ENCODE measurements at places on chromosomes 7 and 10.

DNA sequence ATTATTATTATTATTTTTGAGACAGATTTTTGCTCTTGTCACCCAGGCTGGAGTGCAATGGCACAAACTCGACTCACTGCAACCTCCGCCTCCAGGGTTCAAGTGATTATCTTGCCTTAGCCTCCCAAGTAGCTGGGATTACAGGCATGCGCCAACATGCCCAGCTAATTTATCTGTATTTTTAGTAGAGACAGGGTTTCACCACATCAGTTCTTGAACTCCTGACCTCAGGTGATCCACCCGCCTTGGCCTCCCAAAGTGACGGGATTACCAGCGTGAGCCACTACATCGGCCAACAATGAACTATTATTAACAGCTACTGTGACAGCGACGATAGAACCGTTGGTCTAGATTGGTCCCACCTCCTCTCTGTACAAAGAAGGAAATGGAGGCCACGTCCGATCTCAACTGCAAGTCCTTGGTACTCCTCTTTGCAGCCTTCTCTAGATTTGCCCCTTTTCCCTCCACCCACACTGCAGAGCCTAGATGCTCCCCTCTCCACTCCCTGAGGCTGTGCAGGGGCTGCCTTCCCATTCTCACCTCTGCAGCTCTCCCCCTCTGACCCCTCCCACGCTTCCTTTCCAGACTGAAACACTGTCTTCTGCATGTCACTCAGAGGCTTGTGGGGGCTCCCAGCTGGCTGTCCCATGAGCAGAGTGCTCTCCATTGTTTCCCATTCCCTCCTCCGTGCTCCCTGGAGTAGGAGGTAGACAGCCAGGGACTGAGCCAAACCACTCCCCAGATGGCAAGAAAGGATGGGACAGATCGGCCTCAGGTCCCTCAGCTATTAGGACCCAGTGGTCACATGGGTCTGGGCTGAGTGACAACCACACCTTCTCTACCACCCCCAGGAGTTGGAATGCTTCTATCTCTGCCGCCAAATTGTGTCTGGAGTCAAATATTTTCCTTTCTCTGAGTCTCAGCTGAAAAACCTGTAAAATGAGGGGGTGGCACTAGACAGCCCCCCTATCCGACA lies 2.3 kb downstream of the LOXL4 start:
- DNase-seq, result no peak

DNA sequence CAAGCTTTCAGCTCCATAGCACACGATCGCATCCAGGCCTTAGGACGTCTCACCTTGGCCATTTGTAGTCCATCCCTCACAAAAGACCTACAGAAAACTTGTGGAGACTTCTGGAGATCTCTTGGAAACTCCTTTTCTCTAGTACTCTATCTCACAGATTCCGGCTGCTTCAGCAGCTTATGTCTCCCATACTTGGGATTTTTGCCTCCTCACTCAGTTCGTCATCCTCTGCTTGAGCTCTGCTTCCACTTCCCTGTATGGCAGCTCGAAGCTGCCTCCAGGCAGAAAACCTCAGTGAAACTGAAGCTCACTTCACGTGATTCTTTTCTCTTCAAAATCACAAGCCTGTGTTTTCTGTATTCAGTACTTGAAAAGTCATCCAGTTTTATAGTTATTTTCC lies 178.7 kb upstream of the GDF10 start:
- DNase-seq, result no peak

DNA sequence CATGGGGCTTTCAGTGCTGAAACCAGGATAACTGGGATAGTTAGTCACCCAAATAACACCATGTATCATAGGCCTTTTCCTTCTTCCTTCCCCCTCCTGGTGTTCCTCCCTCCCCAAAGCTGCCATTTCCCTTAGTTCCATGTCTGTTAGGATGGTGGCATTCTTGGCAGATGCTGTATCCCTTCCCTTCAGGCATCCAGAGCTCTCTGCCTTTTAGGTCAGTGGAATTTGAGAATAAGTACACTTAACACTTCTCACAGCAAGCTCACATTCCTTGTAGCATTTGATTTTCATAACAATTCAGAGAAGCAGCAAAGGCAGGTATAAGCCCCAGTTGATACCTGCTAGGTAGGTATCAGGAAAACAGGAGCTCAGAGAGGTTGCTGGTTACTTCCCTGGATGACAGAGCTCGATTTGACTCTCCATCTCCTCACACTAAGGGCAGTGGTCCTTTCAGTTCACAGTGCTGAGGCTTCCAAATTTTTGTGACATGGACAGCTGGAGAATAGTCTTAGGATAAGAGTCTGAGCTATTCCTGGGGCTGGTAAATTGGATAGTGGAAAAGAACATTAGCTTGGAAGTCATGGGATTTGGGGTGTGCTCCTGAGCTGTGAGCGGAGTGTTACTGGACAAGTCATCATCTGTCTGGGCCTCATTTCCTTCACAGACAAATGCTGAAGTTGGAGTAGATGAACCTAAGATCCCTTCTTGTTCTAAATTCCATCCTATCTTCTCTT lies 108.7 kb upstream of the RHOBTB1 start:
- DNase-seq, result no peak

GRCh38 chr7:30655096-30655970 lies 26.9 kb downstream of the CRHR2 start:
- no peak for DNase-seq

DNA sequence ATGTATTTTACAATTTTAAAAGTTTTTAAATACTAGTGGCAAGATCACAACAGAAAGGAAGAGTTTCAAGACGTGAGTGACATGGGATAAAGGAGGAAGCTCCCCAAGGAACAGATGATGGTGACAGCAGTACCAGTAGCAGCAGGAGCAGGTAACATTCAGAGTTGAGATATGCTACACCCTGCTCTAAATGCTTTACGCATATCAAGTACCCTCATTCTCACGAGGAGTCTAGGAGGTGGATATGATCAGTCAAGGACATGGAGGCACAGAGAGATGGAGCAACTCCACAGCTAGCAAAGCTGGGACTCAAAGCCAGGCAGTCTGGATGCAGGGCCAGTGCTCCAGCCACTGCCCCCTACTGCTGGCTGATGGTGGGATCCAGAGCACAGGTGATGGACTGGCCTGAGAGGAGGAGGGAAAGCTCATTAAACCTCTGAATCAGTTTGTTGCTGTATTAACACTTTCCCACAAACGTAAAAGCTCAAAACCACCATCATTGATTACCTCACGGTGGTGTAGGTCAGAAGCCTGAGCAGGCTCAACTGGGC lies 17.5 kb downstream of the RP9 start:
- DNase-seq, result no peak

GRCh38 chr10:74419491-74419951 lies 268.5 kb downstream of the ADK start:
- DNase-seq, result no peak

DNA sequence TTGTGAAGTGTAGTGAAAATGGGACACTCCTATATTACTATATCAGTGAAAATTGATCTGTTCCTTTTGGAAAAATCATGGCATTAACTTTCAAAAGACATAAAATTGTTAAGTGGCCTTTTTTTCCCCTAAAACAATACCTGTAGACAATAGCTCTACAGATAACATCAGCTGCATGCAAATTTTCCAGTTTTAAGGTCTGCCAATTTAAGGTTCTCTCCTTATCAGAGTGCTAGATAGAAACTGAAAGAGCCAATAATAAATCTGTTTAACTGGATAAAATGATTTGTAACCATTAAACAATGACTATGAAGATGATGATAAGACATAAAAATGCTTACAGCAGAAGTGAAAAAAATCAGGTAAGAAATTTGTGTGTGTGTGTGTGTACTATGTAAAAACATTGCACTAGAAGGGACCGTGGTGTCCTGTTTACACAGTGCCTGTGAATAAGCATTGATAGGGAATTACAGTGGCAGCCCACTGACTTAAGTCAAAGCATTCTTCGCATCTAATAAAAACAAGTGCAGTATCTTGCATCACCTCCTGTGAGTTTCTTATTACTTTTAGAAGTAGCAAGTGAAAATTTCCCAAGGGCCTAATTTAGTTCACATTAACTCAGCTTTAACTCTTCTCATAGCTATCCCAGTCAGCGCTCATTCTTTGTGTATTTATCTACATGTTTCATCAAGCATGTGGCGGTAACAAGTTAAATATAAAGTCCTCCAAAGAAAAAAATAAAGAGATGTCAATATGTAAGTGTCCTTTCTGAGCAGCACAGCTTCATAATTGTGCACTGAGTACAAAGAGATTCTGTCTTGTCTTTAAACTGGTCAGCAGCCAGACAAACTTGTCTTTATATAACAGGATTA lies 261.9 kb downstream of the ARL4A start:
- DNase-seq, result no peak

- DNase-seq, result no peak
These were observed 83.6 kb upstream of the TMEM106B start for GRCh38 chr7:12127455-12127854.

- DNase-seq, result no peak
These were observed 132.9 kb downstream of the FAM204A start for GRCh38 chr10:118209215-118209614.

DNA sequence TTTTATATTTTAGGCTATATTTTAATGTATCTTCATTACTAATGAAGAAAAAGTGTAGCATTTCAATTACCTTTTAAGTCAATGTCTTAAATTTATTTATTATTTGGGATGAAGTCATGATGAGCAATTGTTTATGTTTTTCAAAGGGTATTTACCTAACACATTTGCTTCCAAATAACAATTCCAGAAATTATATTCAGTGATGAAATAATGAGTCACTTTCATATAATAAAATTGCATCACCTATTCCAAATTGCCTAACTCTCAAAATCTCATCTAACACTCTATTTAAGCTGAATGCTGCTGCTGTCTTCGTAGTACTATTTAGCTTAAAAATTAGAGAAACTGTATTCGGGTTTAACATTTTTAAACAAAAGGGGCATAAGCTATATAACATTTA lies 97.7 kb downstream of the PRKG1 start:
- DNase-seq, result no peak

DNA sequence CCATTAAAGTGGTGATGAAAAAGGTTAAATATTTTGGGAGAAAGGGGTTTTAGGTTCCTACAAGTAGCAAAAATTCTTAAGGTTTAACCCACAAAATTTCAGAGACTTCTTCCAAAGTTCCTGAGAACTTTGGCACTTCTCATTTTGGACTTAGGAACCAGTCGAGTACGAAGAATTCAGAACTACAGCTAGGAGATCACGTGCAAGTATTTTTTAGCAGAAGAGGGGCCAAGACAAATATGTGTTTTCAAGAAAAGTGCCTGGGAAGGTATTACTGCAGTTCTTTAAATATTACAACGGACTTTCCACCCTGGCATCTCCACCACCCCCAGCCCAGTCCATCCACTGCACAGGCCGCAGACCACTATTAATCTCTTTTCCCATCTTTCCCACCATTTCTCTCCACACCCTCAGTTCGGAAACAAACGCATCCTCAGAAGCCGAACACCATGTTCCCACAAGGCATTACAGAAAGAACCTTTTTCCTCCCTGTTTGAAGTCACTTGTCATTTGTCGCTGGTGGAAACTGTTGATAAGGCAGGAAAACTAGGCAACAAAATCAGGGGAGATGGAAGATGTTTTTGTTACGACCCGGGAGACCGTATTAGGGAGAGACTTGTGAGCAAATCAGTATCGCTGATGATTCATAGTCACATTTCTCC lies 7.1 kb downstream of the INHBA start:
- DNase-seq, result no peak

- DNase-seq, result no peak
These were observed 20.8 kb downstream of the HYCC1 start for GRCh38 chr7:22992874-22993840.

- no peak for DNase-seq
These were observed 263.5 kb upstream of the DKK1 start for GRCh38 chr10:52050429-52051047.

GRCh38 chr10:117350909-117351308 lies 24.3 kb downstream of the PDZD8 start:
- DNase-seq, result no peak

GRCh38 chr7:152872745-152873118 lies 113.2 kb downstream of the ACTR3B start:
- no peak for DNase-seq

GRCh38 chr7:32239764-32240163 lies 169.6 kb upstream of the PDE1C start:
- no peak for DNase-seq

- no peak for DNase-seq
These were observed 139.4 kb upstream of the PCDH15 start for GRCh38 chr10:54940418-54940817.

DNA sequence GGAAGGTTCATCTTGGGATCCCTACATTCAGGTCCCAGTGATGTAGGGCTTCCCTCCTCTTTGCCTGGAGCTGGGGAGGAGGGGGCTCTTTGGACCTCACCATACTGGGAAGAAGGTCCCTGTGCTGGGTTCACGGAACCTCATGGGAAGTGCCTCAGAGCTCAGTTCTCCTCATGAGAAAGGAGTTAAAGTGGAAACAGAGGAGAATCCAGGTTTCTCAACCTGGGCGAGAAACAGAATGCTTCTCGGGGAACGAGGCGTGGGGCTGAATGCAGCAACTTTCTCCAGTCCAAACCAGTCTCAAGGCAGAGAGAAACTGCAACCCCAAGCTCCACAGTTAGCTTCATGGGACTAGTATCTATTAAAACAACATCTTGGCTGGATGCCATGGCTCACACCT lies 382.7 kb upstream of the FOXK1 start:
- DNase-seq, result no peak

DNA sequence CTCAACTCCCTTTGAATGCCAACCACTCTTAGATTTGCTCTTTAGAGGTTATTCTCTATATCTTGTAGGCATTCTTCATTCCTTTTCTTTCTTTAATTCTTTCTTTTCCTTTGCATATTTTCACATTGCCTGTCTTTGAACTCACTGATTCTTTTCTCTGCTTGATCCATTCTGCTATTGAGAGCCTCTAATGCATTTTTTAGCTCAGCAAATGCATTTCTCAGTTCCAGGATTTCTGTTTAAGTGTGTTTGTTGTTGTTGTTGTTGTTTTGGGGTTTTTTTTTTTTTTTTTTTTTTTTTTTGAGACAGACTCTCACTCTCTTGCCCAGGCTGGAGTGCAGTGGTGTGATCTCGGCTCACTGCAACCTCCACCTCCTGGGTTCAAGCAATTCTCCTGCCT lies 71.6 kb downstream of the FBXL13 start:
- no peak for DNase-seq

DNA sequence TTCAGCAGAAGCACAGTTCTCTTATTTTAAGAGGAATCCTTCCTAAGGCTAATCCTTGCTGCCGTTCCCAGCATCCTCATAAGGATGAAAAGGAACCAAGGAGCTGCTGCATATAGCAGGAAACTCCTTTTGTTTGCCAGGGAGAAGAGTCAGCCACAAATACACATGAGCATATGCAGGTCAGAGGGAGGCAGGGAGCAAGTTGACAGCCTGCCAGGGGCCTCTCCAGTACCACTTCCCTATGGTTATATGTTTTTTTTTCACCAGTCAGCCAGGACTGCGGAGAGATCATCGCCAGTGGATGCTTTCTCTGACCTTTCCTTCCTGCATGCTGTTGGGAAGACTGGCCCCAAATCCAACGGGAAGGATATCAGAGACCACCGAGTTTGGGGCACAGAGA lies 39.8 kb downstream of the SLC35B4 start:
- DNase-seq, result peak; percentile 55

DNA sequence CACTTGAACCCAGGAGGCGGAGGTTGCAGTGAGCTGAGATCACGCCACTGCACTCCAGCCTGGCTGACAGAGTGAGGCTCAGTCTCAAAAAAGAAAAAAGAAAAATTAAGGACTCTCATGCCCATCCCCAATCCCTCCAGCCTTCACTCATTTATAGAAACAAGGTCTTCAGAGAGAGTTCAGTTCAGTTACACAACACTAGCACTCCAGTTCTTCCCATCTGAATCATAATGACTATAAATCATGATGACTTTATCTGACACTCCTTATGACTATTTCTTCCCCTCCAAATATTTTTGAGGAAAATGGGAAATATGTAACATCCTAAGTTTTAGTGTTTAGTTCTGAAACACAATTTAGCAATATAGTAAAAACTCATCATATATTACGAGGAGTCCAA lies 107.4 kb upstream of the LSM8 start:
- no peak for DNase-seq

GRCh38 chr10:70966646-70967553 lies 78.5 kb upstream of the PCBD1 start:
- DNase-seq, result no peak

Data from cerebellar nuclear complex (tissue), 1 donor.